ENCODE measurements at places on chromosomes 1 and 21.

GRCh38 chr1:23643736-23644554 is 47.7 kb upstream of the RPL11 start:
- no peak for DNase-seq

DNA sequence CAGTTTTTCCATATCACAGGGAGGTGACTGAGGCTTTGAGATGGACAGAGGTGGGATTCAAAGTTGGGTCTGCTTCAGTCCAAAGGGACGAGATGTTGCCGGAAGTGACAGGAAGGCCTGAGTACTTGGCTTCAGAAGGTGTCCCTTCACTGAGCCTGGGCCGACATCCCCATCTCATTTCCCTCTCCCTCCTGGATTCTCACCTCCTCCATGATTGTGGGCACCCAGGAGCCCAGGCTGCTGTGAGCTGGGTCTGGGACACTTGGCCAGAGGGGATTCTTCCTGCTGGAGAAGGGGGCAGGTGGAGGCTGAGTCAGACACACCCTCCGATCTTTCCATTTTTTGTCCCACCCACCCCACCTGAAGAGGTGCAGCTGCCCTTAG is 2.8 kb upstream of the MRPS15 start:
- no peak for DNase-seq

DNA sequence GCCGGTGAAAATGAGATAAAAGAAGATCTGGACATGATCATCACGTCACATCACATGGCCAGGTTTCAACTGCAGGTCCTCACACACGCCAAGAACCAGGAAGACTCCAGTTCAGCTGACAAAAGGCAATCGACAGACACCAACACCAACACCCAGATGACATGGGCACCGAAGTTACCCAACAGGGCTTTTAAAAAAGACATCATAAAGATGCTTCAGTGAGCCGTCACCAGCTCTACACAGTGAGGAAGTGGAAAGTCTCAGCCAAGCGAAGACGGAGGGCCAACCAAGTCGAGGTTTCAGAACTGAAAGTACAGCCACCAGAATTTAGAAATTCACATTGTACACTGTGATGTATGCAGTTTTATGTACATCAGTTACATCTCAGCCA is 154.3 kb upstream of the COL6A1 start:
- no peak for DNase-seq

DNA sequence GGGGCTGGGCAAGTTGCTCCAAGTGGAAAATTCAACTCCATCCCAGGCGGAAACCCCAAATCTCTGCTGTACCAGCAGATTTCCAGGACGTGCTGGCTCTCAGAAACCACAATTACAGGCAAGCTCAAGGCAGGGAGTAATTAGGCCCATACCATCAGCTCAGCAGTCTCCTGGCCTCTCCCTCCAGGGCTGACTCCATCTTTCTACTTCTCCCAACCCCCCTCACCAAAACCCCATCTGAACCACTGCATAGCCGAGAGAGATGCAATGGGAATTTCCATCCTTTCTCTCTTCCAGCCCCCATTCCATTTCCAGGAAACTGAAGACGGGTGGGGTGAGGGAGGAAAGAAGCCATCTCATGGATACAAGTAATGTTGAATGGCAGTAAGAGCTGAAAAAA is 41.2 kb downstream of the ARHGEF11 start:
- DNase-seq: no peak

- DNase-seq: no peak
Measured at GRCh38 chr1:171501305-171502024, 16.1 kb downstream of the PRRC2C start.

DNA sequence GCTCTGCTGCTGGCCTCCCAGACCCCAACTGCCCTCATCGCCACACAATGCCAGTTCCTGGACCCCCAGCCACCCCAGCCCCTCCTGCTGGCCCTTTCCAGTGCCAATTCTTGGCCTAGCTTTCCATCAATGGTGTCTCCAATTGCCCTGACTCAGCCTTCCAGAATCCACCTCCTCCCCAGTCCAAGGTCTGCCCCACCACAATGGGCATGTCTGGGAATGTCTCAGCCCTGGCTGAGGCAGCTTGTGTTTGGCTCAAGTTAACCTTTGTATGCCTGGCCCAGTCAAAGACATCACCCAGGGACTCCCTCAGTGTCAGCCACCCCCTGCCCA is 16.4 kb downstream of the ALDH4A1 start:
- DNase-seq: peak; percentile 46

Measured in GM04503 (cell line).